ENCODE measurements at places on chromosomes 2 and 18. TPM values are rescaled to one million over a fixed set of nuclear protein-coding genes. Genes with fewer than 3 reads are reported as not detected.

The SERPINE2 gene
- 5.0 TPM for polyA plus RNA-seq

The SMYD5 gene
- polyA plus RNA-seq, result 26.0 TPM

The PLGLB1 gene
- polyA plus RNA-seq, result 1.5 TPM

The LRATD1 gene
- not detected for polyA plus RNA-seq

The MDH1B gene
- polyA plus RNA-seq, result not detected

The CENPO gene
- polyA plus RNA-seq, result 3.8 TPM

The SLC66A3 gene
- 44.2 TPM for polyA plus RNA-seq

The UGGT1 gene
- 0.71 TPM for polyA plus RNA-seq

The NTSR2 gene
- not detected for polyA plus RNA-seq

DNA sequence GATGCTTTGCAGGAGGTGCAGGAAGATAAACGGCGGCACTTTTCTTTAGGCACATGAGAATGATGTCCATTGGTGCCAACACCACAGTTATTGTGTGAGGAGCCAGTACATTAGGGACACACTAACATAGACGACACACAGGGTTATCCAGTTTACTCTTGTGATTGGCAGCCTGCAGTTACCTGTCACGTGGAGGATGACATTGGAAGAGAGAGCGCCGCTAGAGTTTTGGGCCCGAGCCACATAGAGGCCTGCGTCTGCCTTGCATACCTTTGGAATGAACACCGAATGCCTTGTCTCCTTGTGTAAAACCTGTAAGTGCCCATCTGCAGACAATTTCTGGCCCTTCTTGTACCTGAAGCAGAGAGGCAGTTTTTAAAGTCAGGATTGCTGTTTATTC, 26.9 kb upstream of the TTN start:
- DNase-seq, result no peak
- no peak overlapping the region for H3K4me3 ChIP-seq
- H3K36me3 ChIP-seq, result no peaks in the 10 kb centered on the region
- peaks cover 11% of the 10 kb centered on the region for H3K4me1 ChIP-seq
- no peaks in the 10 kb centered on the region for H3K27me3 ChIP-seq
- no peak overlapping the region for H3K27ac ChIP-seq

DNA sequence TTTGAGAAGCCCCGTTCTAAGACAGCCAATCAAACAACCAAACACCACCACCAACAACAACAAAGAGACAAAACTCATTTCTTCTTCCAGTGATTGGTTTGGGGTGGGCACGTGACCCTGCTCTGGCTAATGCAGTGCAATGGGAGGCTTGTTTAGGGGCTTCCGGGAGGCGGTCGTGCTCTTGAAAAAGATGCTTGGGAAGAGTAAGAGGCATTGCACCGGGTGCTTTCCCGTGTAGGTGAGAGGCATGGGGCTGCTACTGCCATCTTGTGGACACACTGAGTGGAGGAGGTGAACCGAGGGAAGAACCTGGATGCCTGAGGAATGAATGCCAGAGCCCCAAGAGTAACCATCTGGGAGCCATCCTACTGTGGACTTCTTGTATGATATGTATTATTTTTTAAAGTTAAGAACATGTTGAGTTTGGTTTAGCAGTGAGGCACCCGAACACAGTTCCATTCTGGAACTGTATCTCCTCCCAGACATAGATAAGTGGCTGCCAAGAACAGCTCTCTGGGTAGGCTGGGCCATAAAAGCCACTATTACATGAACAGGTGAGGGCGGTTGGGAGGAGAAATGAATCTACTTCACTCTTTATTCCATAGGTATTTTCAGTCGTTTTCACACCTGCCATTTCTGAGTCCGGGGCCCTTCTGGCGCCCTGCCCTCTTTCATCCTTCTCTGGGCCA, 19.1 kb upstream of the ARHGAP25 start:
- peaks cover 60% of the 10 kb centered on the region for H3K4me1 ChIP-seq
- DNase-seq, result no peak
- H3K36me3 ChIP-seq, result no peaks in the 10 kb centered on the region
- H3K27ac ChIP-seq, result peak overlapping the region; percentile 97
- peak overlapping the region; percentile 52 for H3K4me3 ChIP-seq

- H3K36me3 ChIP-seq, result no peaks in the 10 kb centered on the region
- DNase-seq, result no peak
- no peaks in the 10 kb centered on the region for H3K4me1 ChIP-seq
- no peak overlapping the region for H3K27ac ChIP-seq
These were observed 676.1 kb upstream of the GYPC start for GRCh38 chr2:125979886-125980285.

DNA sequence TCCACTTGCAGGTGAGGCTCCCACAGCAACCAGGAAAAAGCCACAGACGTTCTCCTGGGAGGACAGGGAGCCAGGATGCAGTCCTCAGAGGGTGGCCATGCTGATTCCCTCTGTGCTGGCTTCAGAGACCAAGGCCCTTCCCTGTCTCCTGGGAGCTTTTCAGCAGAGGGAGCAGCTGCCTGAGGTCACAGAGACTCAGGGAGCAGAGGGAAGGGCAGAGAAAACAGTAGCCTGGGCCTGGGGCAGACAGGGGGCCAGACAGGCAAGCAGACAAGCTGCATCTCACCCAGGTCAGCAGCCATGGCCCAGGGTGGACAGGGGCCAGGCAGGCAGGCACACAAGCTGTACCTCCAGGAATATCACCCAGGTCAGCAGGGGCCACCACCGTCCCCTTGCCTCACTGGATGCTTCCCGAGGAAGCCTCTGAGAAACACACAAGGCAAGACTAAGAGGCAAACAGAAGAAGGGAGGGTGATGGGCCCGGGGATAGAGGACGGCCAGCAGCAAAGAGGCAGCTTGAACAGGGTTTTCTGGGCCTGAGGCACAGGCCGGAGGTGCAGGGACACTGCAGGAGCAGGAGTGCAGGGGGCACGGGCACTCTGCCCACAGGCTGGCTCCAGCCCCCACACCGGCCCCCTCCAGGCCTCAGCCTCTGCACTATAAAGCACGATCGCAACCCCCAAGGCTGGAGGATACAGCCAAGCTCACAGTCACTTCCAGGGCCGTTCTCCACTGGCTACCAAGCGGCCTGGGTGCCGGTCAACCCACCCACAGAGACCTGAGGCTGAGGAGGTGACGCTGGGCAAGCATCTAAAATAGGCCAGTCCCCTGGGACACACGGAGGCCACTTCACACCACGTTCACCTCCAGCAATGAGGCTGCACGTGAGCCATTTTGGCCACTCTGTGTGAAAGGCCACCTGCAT, 6.1 kb downstream of the SLC66A2 start:
- H3K4me1 ChIP-seq, result peaks cover 39% of the 10 kb centered on the region
- no peaks in the 10 kb centered on the region for H3K27me3 ChIP-seq
- H3K36me3 ChIP-seq, result peaks cover 5% of the 10 kb centered on the region
- DNase-seq, result no peak

GRCh38 chr18:56570978-56571377, 67.4 kb downstream of the TXNL1 start:
- DNase-seq, result no peak
- H3K27ac ChIP-seq, result no peak overlapping the region
- H3K36me3 ChIP-seq, result no peaks in the 10 kb centered on the region
- H3K27me3 ChIP-seq, result no peaks in the 10 kb centered on the region

DNA sequence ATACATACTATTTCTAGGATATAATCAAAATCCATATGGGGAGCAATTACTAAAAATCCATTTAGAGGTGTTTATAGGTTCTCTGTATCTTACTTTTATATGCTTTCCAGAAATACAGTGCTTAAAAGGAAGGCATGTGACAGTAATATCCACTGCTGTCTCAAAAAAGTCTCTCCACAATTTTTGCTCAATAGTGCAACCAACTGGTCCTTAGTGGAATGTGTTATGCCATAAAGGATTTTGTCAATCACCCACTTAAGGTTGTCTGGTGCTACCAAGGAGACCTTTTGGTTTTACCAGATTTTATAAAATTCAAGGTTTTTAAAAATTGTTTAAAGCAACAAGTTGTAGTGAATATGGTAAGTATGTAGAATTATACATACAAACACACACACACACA, 328.5 kb upstream of the DSEL start:
- no peaks in the 10 kb centered on the region for H3K36me3 ChIP-seq
- peaks cover 4% of the 10 kb centered on the region for H3K27me3 ChIP-seq
- no peak for DNase-seq
- H3K4me3 ChIP-seq, result no peak overlapping the region
- no peak overlapping the region for H3K27ac ChIP-seq
- H3K4me1 ChIP-seq, result no peaks in the 10 kb centered on the region

- DNase-seq, result no peak
- no peak overlapping the region for H3K4me3 ChIP-seq
- H3K27me3 ChIP-seq, result no peaks in the 10 kb centered on the region
- H3K27ac ChIP-seq, result no peak overlapping the region
These were observed 567.4 kb downstream of the CBLN2 start for GRCh38 chr18:71976744-71977143.

DNA sequence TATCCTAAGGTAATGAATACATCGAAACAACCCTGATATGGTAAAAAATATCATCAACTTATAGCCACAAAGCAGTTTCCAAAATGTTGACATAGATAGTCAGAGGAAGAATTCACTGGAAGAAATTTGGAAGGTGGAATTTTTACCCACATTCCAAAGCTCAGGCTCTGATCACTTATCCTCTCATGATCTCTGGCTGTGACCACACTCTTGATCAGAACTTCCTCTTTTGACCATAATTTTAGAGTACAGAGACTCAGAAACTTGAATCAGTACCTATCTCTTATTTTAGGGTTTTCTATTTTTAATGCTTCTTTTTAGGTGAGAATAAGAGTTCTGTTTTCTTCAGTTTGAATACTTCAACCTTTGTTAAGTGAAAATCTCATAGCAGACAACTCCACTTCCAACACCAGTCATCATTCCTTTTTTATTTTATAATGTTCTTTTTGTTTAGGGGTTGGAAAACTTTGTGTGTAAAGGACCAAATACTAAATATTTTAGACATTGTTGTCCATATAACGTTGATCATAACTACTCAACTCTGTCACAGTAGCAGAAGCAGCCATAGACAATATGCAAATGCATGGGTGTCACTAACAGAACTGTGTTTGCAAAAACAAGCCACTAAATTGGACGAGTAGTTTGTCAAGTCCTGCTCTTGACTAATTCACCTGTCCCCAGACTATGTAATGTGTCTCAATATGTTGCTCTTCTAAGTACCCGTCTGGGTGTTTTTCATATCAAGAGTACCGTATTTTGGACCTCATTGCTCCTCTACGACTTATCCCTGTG, 891.6 kb upstream of the CRIM1 start:
- H3K4me3 ChIP-seq, result no peak overlapping the region
- H3K36me3 ChIP-seq, result no peaks in the 10 kb centered on the region
- H3K27ac ChIP-seq, result no peak overlapping the region
- no peak for DNase-seq
- H3K27me3 ChIP-seq, result no peaks in the 10 kb centered on the region

GRCh38 chr2:64207573-64207972, 63.4 kb upstream of the PELI1 start:
- H3K27me3 ChIP-seq, result no peaks in the 10 kb centered on the region
- no peak overlapping the region for H3K4me3 ChIP-seq
- H3K36me3 ChIP-seq, result no peaks in the 10 kb centered on the region
- peaks cover 65% of the 10 kb centered on the region for H3K4me1 ChIP-seq

DNA sequence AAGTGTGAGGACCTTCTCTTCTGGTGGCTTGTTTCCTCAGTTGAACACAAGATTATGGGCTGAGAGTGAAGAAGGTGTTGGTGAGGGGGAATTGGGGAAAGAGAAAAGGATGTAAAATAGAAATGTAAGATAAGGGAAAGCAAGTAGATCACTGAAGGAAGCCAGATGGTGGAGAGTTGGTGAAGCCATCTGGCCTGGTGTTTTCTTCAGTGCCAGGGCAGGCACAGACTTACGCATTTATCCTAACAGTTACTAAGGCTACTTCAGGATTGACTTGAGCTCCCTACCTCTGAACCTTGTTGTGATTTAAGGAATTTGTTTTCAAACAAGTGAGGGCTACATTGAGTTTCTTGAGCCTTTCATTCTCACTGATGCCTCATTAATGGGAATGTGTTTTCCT, 113.8 kb downstream of the GALNT1 start:
- H3K4me3 ChIP-seq, result no peak overlapping the region
- no peak for DNase-seq
- peaks cover 20% of the 10 kb centered on the region for H3K36me3 ChIP-seq

DNA sequence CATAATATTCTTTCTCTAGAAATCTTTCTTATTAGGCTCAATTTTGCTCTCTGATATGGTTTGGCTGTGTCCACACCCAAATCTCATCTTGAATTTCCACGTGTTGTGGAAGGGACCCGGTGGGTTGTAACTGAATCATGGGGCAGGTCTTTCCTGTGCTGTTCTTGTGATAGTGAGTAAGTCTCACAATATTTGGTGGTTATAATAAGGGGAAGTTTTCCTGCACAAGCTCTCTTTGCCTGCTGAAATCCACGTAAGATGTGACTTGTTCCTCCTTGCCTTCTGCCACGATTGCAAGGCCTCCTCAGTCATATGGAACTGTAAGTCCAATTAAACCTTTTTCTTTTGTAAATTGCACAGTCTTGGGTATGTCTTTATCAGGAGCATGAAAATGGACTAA, 73.8 kb downstream of the CAVIN2 start:
- peaks cover 8% of the 10 kb centered on the region for H3K36me3 ChIP-seq
- no peaks in the 10 kb centered on the region for H3K27me3 ChIP-seq
- no peaks in the 10 kb centered on the region for H3K4me1 ChIP-seq
- H3K27ac ChIP-seq, result no peak overlapping the region
- no peak overlapping the region for H3K4me3 ChIP-seq
- no peak for DNase-seq

- H3K4me1 ChIP-seq, result no peaks in the 10 kb centered on the region
- no peak overlapping the region for H3K27ac ChIP-seq
- peaks cover 4% of the 10 kb centered on the region for H3K27me3 ChIP-seq
- DNase-seq, result no peak
- H3K4me3 ChIP-seq, result no peak overlapping the region
These were observed 65.1 kb downstream of the TIMM21 start for GRCh38 chr18:74213429-74213828.

- peaks cover 45% of the 10 kb centered on the region for H3K4me1 ChIP-seq
- H3K4me3 ChIP-seq, result no peak overlapping the region
- DNase-seq, result no peak
- H3K27me3 ChIP-seq, result no peaks in the 10 kb centered on the region
- peaks cover 74% of the 10 kb centered on the region for H3K36me3 ChIP-seq
- H3K27ac ChIP-seq, result no peak overlapping the region
These were observed 289.5 kb upstream of the REV1 start for GRCh38 chr2:99779276-99779675.

DNA sequence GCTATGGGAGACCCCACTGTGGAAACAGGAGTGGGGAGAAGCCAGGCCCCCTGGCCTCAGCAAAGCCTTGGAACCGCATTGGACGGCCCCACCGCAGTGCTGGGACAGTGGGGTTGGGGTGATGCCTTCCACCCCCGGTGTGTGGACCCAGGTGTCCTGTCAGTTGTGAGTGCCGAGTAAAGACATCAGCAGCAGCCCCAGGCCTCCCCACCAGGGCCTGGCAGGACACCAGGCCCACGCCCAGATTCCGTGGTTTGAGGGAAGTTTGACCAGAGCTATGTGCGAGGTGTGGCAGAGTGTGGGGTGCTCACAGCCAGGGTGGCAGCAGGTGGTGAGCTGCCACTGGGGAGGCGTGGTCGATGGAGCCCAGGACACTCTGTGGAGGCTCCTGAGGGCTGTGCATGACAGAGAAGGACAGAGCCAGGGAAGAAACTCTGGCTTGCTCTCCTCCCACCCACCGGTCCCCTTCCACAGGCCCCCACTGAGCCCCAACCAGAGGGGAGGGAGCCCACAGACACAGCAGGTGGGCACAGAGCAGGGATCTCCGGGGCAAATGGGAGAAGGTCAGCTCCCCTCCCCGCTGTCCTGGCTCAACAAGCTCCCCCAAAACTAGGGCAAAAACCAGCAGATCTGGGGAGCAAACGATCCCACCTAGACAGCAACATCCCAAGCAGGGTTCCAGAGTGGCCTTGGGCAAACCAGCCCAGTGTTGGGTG, 69.1 kb downstream of the TWIST2 start:
- no peak overlapping the region for H3K4me3 ChIP-seq
- peaks cover 24% of the 10 kb centered on the region for H3K27me3 ChIP-seq
- DNase-seq, result no peak
- no peaks in the 10 kb centered on the region for H3K36me3 ChIP-seq
- H3K27ac ChIP-seq, result no peak overlapping the region

Measured in naive B cell (primary cell).